ENCODE measurements at places on chromosomes 2 and 18.
A peak's percentile ranks its signal among the peaks of the same experiment; 100 is the strongest.

GRCh38 chr18:75106746-75107145, 102.2 kb downstream of the PTGR3 start:
- DNase-seq: no peak

- DNase-seq: no peak
These were observed 116.1 kb downstream of the ATL2 start for GRCh38 chr2:38260972-38261371.

DNA sequence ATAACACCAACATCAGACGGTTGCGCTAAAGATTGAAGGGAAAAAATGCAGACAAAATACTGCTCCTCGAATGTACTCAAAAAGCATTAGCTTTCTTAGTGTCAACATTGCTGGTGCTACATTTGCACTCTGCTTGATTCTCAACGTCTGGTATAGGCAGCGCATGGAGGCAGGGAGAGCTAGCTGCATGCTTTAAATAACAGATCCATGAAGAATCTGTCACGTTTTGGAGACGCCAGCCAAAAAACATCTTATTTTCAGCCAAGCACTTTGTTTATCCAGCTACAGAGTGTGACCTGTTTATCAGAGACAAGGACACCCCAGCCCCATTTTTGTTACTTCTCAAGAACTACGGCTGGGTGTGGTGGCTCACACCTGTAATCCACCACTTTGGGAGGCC, 59.5 kb downstream of the APOB start:
- DNase-seq: no peak

DNA sequence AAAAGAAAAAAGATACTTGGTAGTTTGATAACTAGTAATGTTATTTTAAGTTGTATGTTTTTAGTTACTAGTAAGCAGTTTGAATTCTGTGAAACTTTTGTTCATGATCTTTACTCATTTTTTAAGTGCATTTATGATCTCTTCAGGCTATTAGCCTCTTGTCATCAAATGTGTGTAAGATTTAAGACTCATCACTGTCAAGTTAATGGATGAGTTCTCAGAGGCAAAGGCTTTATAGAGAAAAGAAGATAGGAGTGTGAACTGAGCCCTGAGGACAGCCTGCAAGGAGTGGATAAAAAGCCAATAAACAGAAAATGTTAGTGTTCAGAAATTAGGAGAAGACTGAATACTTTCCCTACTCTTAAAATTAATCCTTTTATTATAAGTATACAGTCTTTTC, 13.5 kb downstream of the NDUFV2 start:
- DNase-seq: no peak

GRCh38 chr2:64608867-64609226, 44.9 kb downstream of the SERTAD2 start:
- DNase-seq: no peak

GRCh38 chr2:149063177-149063576, 24.7 kb downstream of the LYPD6B start:
- no peak for DNase-seq

GRCh38 chr18:63236921-63237846, 82.4 kb downstream of the BCL2 start:
- no peak for DNase-seq

DNA sequence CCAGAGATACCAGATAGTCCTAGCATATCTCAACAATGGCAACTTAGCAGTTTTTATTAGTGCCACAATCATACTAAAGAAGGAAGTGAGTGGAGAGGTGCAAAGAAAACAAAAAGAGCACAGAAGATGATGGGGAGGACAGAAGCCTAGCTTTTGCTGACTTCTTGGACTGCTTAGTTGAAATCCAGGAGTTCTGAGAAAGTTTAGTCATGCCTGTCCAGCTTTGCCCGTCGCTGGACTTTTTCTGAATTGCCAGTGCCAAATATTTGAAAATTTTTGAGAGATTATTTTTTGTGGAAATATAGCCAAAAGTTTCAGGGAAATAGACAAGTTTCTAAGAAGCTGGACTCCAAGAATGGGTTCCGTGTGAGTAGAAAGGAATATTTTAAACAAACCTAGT, 558.7 kb upstream of the TNP1 start:
- DNase-seq: no peak

DNA sequence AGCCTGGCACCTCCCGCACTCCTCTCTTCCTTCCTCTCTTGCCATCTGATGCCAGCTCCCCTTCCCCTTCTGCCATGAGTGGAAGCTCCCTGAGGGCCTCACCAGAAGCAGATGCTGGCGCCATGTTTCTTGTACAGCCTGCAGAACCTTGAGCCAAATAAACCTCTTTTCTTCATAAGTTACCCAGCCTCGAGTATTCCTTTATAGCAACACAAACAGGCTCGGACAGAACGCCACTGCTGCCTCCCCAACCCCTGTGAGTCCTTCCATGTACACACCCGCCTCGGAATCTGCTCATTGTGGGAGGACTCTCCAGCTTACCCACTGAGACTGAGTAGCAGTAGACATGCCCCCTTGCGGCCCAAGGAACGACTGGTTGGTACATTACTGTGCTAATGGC, 8.3 kb upstream of the RPS7 start:
- DNase-seq: no peak

DNA sequence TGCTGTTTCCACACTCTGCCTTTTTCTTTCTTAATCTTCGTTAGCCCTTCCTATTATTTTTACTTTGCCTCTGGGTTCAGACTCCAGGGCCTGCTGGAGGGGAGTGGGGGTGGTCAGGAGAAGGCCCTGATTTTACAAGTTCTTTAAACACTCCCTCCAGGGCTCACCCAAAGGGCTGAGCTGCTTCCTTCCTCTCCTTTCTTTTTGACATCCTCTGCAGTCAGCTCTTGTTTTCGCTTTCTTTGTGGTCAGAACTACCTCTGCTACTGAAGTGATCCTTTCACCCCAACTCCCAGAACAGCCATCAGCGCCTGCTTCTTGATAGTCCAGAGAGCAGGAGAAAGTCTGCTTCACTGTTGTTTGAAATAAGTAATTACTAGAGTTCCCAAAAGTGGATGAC, 925.7 kb downstream of the EPHA4 start:
- DNase-seq: no peak

DNA sequence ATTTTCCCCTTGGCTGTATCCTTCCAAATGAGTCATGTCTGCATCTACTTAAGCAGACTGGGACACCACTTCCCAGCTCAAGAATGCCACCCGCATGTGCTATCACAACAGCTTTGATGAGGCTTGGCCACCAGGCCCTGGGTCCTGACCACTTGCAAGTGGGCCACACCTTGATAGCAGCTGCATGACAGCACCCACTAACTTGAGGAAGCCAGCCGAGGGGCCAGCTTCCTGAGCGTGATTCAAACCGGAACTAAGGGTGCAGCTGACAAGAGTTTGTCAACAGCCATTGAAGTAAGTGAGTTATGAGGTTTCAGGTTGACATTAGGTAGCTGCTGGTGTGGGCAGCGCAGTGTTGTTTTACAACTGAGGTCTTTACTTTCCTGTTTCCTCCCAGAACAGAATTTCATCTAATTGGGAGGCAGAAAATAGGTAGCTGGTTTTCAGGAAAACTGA, 54.4 kb downstream of the EPHA4 start:
- peak; percentile 73 for DNase-seq

DNA sequence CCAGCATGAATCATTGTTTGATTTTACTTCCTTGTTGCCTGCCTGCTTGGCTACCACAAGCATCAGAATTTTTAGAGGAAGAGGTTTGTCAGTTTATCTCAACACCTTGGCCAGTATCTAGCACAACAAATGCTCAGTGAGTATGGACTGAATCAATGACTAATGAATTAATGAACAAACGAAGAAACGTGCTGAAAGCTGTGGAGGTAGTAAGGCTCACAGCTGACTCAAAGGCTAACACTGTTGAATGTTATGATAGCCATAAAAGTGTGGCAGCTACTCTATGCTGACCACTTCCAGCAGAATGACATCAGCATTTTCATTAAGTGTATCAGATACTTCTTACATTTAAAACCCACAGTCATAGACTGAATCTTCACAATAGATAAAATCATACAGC, 543.4 kb downstream of the IRS1 start:
- DNase-seq: peak; percentile 81

- no peak for DNase-seq
These were observed 66.8 kb downstream of the EPB41L5 start for GRCh38 chr2:120079647-120080046.

GRCh38 chr2:222427646-222428301, 3.4 kb downstream of the SGPP2 start:
- DNase-seq: no peak

DNA sequence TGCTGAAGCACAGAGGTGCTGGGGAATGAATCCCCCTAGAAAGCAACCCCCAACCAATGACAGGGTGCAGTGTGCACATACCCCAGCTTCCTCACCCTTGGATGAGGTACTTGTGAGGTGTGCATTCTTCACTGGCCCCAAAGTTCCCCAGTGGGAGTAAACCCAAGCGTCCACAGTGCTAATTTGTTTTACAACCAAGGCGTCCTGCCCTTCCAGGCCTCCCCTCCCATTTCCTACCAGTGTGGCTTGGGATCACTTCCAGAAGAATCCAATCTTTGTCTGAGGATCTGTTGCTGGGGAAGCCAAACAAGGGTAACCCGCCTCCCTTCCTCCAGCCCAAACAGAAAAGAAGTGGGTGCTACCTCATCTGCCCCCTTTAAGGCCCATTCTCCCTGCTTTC, 40.3 kb upstream of the TEX51 start:
- DNase-seq: no peak

- no peak for DNase-seq
These were observed 11.3 kb upstream of the YPEL5 start for GRCh38 chr2:30135541-30135940.

- DNase-seq: no peak
These were observed 6.3 kb upstream of the HS6ST1 start for GRCh38 chr2:128324897-128325410.

DNA sequence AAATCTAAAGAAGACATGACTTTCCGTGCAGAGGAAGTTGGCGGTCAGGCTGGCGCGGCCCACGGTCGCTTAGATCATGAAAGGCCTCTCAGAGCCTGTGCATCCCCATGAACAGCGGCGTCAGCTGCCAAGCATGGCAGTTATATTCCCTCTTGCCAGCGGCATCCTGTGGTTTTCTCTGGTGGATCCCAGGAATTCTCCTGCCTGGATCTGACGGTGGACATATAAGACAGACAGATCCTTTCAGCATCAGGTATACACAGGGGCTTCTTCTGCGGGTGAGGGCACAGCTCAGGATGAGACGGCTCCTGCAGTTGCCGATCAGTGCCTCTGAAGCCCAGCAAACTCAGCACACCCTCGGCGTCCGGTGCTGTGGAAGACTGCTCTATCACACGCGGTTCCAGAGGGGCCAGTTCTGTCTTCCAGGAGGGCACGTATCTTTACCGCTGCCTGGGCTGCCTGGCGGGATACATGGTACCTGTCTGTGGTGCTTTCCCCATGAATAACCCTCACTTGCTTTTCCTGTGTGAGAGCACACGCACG, 157.8 kb downstream of the LDLRAD4 start:
- peak; percentile 36 for DNase-seq

GRCh38 chr2:133561045-133561852, 7.0 kb downstream of the NCKAP5 start:
- peak; percentile 85 for DNase-seq

- no peak for DNase-seq
These were observed 87.9 kb downstream of the ACVR1 start for GRCh38 chr2:157788201-157788600.
